GM12878 (cell line): ENCODE measurements at places on chromosomes 13 and 19. TPM values are rescaled to one million over a fixed set of nuclear protein-coding genes. Genes with fewer than 3 reads are reported as not detected.
A peak's percentile ranks its signal among the peaks of the same experiment; 100 is the strongest.

DNA sequence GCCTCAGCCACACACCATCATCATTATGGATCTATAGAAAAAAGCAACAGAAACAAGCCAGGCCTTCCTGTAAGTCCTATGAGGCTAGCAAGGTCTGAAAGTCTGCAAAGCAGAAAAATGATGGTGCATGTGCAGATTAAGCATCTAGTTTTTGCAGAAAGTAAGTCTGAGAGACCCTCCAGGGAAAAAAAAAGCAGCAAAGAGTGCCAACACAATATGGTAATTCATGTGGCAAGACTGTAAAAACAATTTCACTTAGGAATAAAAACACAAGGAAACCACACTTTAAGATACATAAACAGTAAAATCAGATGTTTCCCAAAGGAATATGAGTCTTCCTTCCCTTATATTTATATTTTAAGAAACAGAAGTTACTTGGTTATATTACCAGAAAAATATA lies 112.3 kb upstream of the FBXL3 start:
- no peaks in the 10 kb centered on the region; the same call in none of the 2 replicates for H3K36me3 ChIP-seq
- no peaks in the 10 kb centered on the region for H3K27me3 ChIP-seq
- DNase-seq, result no peak
- no peak overlapping the region for H3K27ac ChIP-seq
- no peaks in the 10 kb centered on the region for H3K4me1 ChIP-seq
- H3K4me3 ChIP-seq, result no peak overlapping the region

GRCh38 chr13:62302341-62302740 lies 886.7 kb upstream of the PCDH20 start:
- no peaks in the 10 kb centered on the region for H3K27me3 ChIP-seq
- no peak overlapping the region for H3K4me3 ChIP-seq
- H3K4me1 ChIP-seq, result peaks cover 12% of the 10 kb centered on the region
- no peak for DNase-seq
- no peak overlapping the region for H3K27ac ChIP-seq

DOHH gene
- total RNA-seq, result 17.7 and 19.3 TPM in 2 replicates

DNA sequence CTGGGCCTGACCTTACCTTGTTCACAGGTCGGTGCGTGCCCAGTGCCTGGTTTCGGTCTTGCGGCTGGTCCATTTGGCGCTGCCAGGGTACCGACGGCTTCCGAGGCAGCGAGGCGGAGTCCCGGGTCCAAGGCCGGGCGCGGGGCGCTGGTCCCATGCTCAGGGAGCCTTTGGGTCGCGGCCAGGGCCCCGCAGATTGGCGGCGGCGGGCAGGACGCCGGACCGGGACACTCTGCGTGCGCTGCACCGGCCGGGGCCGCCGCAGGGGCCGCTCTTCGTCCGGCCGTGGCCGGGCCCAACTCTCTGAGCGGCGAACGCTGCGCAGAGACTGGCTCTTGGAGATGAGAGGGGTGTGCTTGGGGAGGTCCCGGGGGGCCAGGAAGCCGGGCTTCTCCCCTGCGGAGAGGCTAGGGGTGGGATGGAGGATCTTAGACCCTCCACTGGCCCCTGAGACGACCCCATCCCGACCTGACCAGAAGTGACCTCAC lies 3.4 kb upstream of the WIZ start:
- H3K4me1 ChIP-seq, result peaks cover 7% of the 10 kb centered on the region
- H3K27ac ChIP-seq, result no peak overlapping the region
- no peak overlapping the region for H3K4me3 ChIP-seq
- peaks cover 18% of the 10 kb centered on the region for H3K36me3 ChIP-seq
- no peaks in the 10 kb centered on the region for H3K27me3 ChIP-seq
- no peak for DNase-seq

- peaks cover 15% of the 10 kb centered on the region; the same call in 1 of the 2 replicates for H3K36me3 ChIP-seq
- H3K27ac ChIP-seq, result no peak overlapping the region
- no peaks in the 10 kb centered on the region for H3K4me1 ChIP-seq
- H3K4me3 ChIP-seq, result no peak overlapping the region
- H3K27me3 ChIP-seq, result no peaks in the 10 kb centered on the region
- no peak for DNase-seq
These were observed 53.8 kb downstream of the ZDHHC20 start for GRCh38 chr13:21405309-21405708.

SHISA7 gene
- not detected in 2 replicates for total RNA-seq

GRCh38 chr13:20258208-20258962 lies 26.3 kb upstream of the GJB6 start:
- DNase-seq, result no peak
- no peak overlapping the region for H3K4me3 ChIP-seq
- no peaks in the 10 kb centered on the region for H3K36me3 ChIP-seq

DNA sequence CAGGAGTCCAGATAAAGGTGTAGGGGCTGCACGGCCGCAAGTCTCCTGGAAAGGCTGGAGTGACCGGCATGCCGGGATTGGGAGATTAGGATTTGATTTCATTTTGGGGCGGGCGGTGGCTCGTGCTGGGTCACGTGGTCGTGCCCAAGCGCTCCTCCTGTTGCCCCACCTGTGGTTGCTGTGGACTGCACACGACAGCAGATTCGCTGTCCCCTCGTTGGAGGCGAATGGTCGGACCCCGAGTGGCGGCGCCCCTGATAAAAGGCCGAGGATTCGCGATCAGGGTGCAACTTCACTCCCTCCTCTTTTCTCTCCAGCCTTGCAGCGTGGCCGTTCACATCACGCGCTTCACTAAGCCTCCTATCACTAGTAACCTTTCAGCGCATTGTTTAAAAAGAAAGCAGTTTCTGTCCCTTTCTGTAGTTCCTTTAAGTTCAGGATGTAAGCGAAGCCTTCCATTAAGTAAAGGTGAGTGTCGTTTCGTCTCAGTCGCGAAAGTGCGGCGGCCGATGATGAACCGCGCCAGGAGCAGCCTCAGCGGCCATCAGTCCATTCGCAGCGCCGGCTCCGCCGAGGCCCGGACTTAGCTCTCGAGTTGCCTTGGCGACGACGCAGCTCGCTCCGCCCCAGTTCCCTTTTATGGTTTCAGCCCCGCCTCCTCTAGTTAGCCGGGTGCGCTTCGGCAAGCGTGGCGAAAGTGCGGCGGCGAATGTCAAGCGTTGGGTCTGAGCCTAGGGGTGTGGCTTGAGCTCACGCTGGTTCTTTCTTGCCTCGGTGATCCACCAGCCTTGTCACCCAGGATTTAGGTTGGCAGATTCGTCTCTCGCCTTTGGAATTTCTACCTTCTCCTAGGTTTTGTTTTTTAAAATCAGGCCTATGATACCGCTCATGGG lies 1.7 kb upstream of the PPP1R37 start:
- H3K4me3 ChIP-seq, result peak overlapping the region; percentile 93
- peaks cover 15% of the 10 kb centered on the region for H3K36me3 ChIP-seq
- peak; percentile 89 for DNase-seq
- H3K27me3 ChIP-seq, result no peaks in the 10 kb centered on the region
- peak overlapping the region; percentile 98 for H3K27ac ChIP-seq

DNA sequence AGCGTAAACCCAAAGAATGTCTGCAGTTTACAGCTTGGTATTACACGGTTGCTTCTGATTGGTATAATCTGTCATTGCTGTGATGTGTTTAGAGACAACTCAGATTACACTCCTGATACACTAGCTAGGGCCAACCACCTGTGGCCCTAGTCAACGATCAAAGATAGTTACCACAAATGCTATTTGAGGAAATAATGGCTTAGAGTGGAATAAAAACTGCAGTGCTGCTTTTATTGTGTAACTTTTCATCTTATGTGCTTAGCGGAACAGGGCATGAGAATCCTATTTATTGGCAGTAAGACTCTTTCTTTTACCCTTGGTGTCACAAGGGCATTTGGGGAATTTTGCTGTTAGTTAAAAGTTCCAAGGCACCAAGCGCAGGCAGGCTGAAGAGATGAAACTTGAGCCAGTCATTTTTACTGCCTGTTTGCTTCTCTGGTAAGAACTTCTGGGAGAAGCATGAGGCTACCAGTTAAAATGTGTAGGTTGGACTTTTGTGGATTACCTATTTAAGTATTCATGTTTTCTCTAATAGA lies 363.3 kb downstream of the KCNRG start:
- H3K4me1 ChIP-seq, result no peaks in the 10 kb centered on the region
- no peak overlapping the region for H3K4me3 ChIP-seq
- H3K36me3 ChIP-seq, result no peaks in the 10 kb centered on the region
- H3K27ac ChIP-seq, result no peak overlapping the region
- no peak for DNase-seq

- no peak for DNase-seq
- 0 out of 2 replicates have a peak, but pooled peaks cover 10% of the 10 kb centered on the region for H3K4me1 ChIP-seq
- H3K27me3 ChIP-seq, result peaks cover 3% of the 10 kb centered on the region; the same call in 1 of the 2 replicates
These were observed 6.5 kb upstream of the SCEL start for GRCh38 chr13:77528834-77529500.

DNA sequence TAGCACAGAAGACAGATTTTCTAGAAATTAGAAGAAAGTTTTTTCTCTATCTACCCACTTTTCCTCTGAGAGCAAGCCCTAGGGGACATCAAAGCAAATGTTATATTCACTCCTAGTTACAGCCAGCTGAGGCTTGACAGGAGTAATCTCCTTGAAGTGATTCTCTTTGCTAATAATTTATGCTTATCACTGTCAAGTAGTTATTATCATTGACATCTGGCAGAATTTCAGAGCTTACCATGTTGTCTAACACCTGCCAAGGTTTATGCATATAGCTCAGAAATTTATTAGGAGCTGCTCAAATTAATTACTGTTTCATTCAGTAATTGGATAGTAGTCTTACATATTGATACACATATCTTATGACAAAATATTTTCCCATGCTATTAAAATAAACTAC lies 465.9 kb upstream of the ATXN8OS start:
- H3K36me3 ChIP-seq, result no peaks in the 10 kb centered on the region
- H3K27me3 ChIP-seq, result no peaks in the 10 kb centered on the region
- H3K4me3 ChIP-seq, result no peak overlapping the region
- no peak for DNase-seq
- no peaks in the 10 kb centered on the region for H3K4me1 ChIP-seq
- no peak overlapping the region for H3K27ac ChIP-seq

DNA sequence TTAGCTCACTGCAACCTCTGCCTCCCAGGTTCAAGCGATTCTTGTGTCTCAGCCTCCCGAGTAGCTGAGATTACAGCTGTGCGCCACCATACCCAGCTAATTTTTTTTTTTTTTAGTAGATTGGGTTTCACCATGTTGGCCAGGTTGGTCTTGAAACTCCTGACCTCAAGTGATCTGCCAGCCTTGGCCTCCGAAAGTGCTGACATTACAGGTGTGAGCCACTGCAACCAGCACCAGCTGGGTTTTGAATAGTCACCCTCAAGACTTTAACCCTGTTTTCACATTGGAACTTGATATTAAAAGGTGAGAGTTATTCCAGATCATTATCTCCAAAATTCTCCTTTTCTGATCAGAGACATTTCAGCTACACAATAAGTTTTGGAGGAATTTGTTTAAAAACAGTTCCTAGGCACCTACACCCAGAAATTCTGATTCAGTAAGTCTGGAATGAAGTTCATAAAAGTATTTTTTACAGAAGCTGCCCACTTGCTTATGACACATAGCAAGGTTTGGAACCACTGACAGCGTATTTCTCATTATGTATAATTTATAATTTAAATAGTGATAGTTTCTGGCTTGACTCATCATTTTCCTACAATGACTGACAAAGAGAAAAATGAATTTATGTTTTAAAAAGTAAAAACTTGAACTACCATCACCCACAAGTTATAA lies 417.3 kb downstream of the DIAPH3 start:
- no peak for DNase-seq
- no peaks in the 10 kb centered on the region; the same call in 1 of the 2 replicates for H3K4me1 ChIP-seq
- no peak overlapping the region for H3K27ac ChIP-seq
- H3K36me3 ChIP-seq, result no peaks in the 10 kb centered on the region

DNA sequence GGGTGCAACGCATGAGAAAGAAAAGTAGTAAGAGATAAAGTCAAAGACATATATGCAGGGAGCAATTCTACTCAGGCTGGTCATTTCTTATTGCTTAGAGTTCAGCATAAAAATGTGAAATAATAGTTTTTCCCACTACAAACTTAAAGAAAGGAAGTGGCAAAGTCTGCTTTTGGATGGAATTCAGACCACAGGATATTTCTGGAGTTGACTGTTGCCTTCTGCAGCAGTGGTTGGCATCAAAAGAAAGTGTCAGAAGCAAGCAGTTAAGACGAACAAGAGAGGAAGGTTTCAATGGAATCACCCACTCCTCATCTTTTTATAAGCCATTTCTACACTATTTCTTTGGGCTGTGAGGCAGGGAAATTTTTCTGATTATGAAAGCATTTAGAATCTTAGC lies 36.2 kb upstream of the TRPC4 start:
- no peaks in the 10 kb centered on the region for H3K4me1 ChIP-seq
- DNase-seq, result no peak
- H3K27ac ChIP-seq, result no peak overlapping the region
- H3K27me3 ChIP-seq, result no peaks in the 10 kb centered on the region

- no peak for DNase-seq
- H3K27me3 ChIP-seq, result no peaks in the 10 kb centered on the region
- no peak overlapping the region for H3K4me3 ChIP-seq
- H3K27ac ChIP-seq, result no peak overlapping the region
- no peaks in the 10 kb centered on the region for H3K4me1 ChIP-seq
These were observed 289.8 kb upstream of the SPRY2 start for GRCh38 chr13:80630685-80631121.

DNA sequence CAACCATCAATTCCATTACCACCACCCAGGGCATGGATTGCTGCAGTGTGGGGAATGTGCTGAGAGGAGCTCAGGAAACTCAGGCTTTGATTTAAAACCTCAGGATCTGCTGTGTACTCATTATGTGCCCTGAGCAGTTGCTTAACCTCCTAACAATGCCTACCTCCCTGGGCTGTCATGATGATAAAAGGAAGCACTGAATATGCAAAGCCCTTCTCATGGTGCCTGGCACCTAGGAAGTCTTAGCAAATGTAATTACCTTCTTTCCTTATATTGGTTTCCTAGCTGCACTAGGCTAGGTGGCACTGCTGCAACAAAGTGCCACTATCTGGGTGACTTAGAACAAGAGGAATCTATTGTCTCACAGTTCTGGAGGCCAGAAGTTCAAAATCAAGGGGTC lies 62.2 kb downstream of the KCTD12 start:
- H3K27ac ChIP-seq, result no peak overlapping the region
- no peaks in the 10 kb centered on the region for H3K27me3 ChIP-seq
- no peaks in the 10 kb centered on the region; the same call in 1 of the 2 replicates for H3K4me1 ChIP-seq

- no peaks in the 10 kb centered on the region for H3K27me3 ChIP-seq
- H3K27ac ChIP-seq, result no peak overlapping the region
- no peak overlapping the region for H3K4me3 ChIP-seq
- DNase-seq, result no peak
- H3K36me3 ChIP-seq, result no peaks in the 10 kb centered on the region
These were observed 527 bp downstream of the PODNL1 start for GRCh38 chr19:13937479-13938300.

DNA sequence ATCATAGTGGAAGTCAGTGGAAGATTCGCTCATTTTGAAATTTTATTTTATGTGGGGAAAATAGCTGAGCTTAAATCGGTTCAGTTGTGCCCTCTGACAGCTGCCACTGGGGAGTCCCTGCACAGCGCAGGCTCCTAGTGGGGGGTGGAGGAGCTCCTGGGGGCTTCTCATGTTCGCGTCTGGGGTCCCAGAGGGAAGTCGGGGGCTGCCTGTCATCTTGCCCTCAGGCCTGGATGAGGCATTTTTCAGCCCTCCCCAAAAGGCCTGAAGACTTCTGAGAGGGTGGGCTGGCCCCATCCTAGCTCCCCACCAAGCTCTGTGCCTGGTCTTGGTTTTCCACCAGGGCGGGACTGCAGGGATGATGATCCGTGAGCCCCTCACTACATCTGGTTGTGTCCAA lies 82.1 kb downstream of the CHST8 start:
- H3K4me1 ChIP-seq, result no peaks in the 10 kb centered on the region
- no peak for DNase-seq
- H3K27me3 ChIP-seq, result no peaks in the 10 kb centered on the region
- H3K27ac ChIP-seq, result no peak overlapping the region
- H3K4me3 ChIP-seq, result no peak overlapping the region

GRCh38 chr13:97266772-97267417 lies 44.8 kb downstream of the MBNL2 start:
- DNase-seq, result no peak
- peaks cover 3% of the 10 kb centered on the region for H3K4me1 ChIP-seq
- H3K4me3 ChIP-seq, result no peak overlapping the region
- H3K27me3 ChIP-seq, result no peaks in the 10 kb centered on the region
- no peak overlapping the region for H3K27ac ChIP-seq
